Stimulated activated CD8-positive, alpha-beta memory T cell treated with anti-CD3 and anti-CD28 coated beads, Interleukin-7, amount 100 ng/mL, for 4 hours (primary cell): ENCODE measurements at places on chromosomes 3 and 15.

- no peak for DNase-seq
Measured at GRCh38 chr3:115912372-115912771, 289.1 kb downstream of the GAP43 start.

DNA sequence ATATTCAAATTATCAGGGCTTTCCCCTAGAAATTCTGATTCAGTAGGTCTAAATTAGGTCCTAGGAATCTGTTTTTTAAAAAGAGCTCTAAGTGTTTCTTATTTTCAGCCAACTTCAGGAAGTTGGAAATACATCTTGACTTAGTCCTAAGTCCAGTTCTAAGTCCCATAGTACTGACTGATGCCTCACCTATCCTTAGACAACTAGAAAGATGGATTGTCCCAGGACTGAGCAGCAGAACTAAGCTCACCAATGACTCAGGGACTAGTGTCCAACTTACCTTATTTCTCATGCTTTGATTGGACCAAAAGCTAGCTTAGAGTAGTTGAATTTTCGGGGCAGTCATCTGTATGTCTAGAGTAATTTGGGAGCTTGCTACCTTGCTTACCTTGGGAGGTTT, 26.2 kb upstream of the C3orf38 start:
- DNase-seq = no peak

- no peak for DNase-seq
Measured at GRCh38 chr3:187447737-187448136, 79.6 kb downstream of the RTP4 start.

DNA sequence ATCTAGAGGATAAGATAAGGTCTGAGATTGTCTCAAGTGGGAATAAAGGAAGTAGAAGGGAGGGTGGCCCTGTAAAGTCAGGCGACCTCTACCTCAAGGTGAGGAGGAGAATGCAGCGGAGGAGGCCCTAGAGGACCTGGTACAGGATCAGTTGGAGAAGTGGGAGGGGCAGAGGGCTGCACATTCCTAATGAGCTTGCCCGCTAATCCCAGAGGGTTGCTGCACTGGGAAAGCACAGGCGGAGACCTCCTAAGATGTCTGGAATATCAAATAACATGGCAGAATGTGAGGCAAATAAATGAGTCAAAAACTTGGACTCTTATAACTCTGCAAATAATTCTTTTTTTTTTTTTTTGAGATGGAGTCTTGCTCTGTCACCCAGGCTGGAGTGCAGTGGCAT, 30.2 kb upstream of the VPS8 start:
- no peak for DNase-seq

DNA sequence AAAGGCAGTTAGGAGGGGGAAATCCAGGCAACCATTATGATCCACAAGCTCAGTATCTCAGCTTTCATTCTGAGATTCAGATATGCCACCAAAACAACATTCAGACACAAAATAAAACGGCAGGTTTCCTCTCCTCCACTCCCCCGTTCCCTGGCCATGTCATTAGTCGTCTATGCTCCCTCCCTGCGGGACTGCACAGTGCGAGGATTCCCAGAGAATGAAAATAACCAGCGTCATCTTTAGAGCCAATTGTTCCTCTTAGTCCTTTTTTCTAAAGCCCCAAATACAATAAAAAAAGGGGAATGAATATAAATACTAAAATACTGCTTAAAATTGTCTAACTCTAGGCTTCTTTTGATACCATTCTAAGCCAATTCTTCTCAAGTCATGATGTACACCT, 7.8 kb upstream of the SLCO3A1 start:
- DNase-seq = no peak

DNA sequence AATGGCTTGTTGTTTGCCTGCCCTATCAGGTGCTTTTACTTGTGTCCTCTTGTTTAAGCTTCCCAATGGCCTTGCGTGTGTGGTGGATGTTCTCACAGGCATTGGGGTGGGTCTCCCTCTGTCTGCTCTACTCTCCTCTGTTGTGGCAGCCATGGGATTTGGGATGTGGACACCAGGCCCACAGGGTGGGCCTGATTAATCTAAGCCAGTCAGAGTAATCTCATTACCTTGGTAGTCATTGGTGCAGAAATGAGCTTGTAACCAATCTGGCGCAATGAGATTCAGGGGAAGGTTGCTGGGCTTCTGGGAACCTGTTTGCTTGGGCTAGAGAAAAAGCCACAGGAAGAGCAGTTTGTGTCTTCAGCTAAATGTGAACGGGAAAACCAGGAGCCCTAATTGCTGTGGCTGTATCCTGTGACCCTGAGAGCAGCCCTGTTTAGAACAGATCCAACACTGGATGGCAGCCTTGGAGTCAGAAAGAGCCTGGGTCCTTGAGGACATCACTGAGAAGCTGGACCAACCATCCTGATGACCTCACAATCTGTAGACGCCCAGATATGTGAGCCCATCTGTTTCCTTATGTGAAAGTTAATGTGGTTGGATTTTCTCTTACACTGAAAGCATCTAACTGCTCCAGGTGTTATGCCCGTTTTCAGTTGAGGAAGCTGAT, 157.3 kb upstream of the UBE2E1 start:
- no peak for DNase-seq

- DNase-seq = no peak
Measured at GRCh38 chr3:64417816-64418215, 192.6 kb upstream of the PRICKLE2 start.

GRCh38 chr15:27028858-27029477, 58.0 kb downstream of the GABRG3 start:
- DNase-seq = no peak

DNA sequence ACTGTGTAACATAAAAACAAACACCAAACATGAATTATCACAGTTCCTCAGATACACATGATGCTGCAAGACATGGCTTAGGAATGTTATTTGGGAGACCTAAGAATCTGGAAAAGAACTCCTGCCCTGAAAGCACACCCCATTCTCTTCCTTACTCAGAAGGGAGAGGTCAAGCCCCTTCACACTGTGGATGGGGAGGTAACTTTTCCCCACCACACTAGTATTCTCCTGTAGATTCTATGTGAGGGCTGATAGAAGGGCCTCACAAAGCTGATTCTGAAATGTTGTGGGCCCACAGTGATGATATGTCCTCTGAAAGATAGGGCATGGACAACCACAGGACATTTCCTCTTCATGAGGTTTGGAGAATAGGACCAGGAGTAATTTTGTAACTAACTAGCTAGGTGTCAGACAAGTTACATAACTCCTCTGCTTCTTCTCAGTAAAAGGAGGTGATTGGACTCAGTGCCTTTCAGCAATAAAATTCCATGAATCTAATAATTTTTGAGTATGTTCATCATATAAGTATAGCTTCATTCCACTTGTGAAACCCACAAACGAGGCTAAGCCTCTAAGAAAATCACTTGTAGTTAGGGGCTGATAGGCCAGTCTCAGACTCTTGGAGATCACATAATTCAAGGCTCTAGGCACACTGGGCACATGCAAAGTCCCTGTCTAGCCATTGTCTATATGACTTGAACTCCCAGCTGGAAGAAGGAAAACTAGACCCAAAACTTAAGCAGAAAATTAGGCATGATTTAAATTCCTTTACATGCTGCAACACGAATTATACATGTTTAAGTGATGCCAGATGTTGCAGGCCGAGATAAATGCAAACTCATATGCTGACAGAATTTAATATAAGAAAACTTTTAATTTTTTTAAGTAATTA, 7.5 kb downstream of the PTX3 start:
- no peak for DNase-seq

DNA sequence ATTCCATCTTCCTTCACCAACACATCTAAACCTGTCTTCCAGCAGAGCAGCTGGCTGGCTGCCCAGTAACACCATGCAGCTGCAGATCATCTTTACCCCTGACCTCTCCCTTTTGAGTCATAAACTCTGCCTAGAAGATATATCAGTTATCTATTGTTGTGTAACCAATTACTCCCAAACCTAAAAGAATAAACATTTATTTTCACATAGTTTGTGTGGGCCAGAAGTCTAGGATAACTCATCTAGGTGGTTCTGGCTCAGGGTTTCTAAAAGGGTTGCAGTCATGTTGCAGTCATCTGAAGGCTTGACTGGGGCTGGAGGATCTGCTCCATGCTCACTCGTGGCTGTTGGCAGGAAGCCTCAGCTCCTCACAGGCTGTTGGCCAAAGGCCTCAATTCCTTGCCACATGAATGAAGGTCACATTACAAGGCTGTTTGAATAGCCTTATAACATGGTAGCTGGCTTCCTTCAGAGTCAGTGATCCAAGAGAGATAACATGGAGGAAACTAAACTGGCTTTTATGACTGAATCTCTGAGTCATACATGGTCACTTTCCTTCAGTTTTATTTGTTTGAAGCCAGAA, 92.8 kb downstream of the GOLIM4 start:
- no peak for DNase-seq

DNA sequence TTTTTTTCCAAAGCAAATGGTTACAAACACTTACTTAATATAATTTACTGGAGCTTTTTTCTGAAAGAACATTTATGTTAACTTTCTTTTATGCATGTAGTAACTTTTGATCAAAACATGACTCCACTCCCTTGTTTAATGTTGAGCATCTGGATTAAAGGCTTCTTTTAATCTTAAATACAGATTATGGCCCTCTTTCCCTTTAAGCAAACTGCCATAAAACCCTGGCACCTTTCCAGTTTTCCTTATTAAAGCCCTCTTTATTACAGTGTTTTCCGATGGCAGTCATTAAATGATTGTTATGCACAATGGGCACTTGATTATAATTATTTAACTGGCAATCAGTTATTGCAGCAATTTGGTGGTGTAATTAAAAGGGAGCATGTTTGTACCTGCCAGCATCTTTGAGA, 167.0 kb downstream of the VGLL4 start:
- DNase-seq = no peak

DNA sequence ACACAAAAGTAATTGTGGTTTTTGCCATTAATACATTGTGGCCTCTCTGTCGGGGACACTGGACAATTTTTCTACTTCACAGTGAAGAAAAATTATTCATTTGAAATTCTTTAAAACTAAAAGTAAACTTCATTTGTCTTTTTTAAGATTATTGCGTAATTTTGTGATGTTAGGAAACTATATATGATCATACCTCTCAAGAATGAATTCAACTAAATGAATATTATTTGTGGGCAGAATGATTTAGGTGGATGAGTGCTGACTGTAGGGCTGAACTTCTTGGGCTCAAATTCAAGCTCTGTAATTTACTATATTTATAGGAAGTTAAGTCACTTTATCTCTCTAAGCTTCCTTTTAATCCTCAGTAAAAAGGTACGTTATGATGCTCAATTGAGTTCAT, 441.2 kb downstream of the ROBO1 start:
- no peak for DNase-seq

GRCh38 chr3:111730143-111730542, 128.9 kb upstream of the PHLDB2 start:
- DNase-seq = no peak

DNA sequence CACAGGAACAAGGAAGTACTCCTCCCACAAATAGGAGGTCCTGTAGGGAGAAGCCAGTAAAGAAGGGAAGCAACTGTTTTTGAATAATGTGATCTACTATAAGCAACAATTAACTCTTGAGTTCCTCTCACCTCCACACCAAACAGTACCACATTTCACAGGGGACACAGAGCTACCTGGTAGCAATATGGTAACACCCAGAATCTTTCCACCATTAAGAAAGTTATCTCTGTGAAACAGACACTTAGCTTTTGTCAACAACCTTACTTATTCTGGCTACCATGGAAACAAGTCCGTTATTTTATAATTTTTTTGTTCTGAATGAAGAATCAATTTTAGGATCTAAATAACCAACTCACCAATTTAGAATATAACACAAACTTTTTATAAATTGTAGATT, 49.5 kb downstream of the TBL1XR1 start:
- no peak for DNase-seq

DNA sequence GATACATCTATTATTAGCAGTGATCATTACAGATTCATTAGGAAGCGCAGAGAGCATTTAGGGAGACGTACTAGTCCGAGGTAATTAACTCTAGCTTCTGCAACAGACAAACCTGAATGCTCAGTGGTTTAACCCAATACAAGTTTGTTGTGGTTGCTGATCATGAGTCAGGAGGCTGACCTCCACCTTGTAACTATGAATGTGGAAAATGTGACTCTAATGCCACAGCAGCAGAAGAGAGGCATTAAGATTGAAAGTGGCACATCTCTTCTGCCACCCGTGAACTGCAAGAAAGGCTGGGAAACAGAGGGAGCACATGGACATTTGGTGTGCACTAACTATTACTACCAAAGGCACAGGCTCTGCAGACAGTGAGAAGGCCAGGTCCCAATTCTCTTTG, 71.2 kb upstream of the C3orf80 start:
- no peak for DNase-seq

GRCh38 chr15:80668546-80669236, 26.4 kb upstream of the ABHD17C start:
- DNase-seq = no peak

GRCh38 chr3:196625331-196625730, 14.2 kb upstream of the NRROS start:
- DNase-seq = no peak

- DNase-seq = no peak
Measured at GRCh38 chr3:119782460-119782859, 559 bp downstream of the NR1I2 start.

- no peak for DNase-seq
Measured at GRCh38 chr3:143977341-143978262, 6.0 kb downstream of the DIPK2A start.

DNA sequence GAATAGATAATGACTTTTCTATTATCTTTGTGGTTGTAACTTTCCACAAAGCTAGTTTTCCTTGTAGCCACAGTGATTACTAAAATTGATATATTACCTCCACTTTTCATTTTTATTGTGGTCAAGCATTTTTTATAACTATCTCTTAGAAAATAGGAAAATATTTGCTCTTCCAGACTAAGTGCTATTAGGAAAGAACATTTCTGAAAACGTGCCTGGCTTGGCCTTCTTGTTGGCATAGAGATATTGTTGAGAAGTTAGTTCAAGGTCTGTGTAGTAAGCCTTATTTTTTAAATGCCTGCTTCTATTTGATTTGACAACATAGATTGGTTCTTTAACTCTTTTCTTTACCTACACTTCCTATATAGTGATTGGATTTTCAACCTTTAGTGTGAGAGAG, 101.7 kb downstream of the IL1RAP start:
- no peak for DNase-seq

- no peak for DNase-seq
Measured at GRCh38 chr15:92751528-92751927, 96.0 kb upstream of the FAM174B start.

- DNase-seq = no peak
Measured at GRCh38 chr3:186128158-186128557, 19.3 kb upstream of the ETV5 start.

GRCh38 chr15:94395640-94396039, 164.3 kb downstream of the MCTP2 start:
- DNase-seq = no peak
